ENCODE measurements at places on chromosomes 12 and 14. TPM values are rescaled to one million over a fixed set of nuclear protein-coding genes. Genes with fewer than 3 reads are reported as not detected.

CLECL1 gene
- 0.38 TPM for polyA plus RNA-seq

DNA sequence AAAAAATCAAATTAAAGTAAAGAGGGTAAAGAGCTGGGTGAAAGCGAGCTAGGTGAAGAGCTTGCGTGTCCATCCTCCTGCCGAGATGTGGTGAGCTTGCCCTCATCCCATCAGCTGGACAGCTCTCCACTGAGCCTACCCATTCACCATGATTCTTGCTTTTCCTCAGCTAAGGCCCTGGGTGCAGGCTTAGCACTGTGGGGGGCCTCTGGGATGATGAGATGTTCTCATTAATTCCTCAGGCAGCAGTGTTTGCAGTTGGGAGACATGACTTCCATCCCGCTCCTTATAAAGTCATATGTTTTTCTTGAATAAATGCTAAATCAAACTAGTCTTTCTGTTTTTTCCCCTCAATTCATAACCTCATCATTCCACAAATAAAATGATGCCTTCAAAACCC, 18.0 kb downstream of the PHLDA1 start:
- no peak for DNase-seq

DNA sequence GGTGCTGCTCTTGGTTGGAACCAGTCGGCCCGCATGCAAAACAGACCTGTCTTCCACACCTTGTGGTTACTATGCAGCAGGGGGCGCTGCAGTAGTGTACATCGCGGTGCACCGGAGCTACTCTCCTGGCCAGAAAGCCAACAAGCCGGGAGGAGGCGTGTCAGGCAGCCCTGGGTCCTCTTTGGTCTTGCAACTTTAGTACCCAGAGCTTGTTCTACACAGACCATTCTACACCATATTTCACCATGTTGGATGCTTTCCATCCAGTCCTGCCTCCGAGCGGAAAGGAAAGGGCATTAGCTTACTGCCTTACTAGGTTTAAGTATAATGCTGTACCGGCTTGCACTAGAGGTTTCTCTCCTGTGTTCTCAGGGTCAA, 927 bp upstream of the TMTC2 start:
- DNase-seq: peak; percentile 85

GZMH gene
- not detected for polyA plus RNA-seq

PFDN5 gene
- polyA plus RNA-seq: 689 TPM

TRAFD1 gene
- polyA plus RNA-seq: 36.7 TPM

DNA sequence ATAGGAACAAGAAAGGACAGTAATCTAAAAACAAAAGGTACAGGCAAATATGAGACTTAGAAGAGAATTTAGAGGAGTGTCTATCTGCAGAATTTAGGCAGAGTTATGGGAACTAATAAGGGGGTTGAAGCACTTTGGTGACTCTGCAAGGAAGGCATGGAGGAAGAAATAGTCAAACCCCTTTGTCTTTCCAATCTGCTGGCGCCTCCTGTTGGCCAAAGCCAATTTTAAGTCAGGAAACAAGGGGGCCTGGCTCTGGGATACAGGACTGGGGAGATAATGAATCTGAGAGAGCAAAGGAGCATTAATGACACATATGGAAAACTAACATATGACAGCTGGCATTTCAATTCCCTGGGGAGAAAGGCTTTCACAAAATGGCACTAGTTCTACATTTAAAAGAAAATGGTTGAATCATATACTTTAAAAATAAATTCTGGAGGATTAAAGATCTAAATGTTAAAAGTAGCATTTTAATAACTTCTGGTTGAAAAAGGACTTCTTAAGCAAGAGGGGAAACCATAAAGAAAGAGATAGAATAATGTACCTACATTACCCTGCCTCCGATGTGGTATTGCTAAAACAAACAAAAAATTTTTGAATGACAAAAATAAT, 48.5 kb upstream of the CSRP2 start:
- no peak for DNase-seq

GRCh38 chr14:36664322-36665193, 2.9 kb downstream of the PAX9 start:
- DNase-seq: no peak

- no peak for DNase-seq
Observed at GRCh38 chr12:69339999-69340398, 8.2 kb upstream of the LYZ start.

DNA sequence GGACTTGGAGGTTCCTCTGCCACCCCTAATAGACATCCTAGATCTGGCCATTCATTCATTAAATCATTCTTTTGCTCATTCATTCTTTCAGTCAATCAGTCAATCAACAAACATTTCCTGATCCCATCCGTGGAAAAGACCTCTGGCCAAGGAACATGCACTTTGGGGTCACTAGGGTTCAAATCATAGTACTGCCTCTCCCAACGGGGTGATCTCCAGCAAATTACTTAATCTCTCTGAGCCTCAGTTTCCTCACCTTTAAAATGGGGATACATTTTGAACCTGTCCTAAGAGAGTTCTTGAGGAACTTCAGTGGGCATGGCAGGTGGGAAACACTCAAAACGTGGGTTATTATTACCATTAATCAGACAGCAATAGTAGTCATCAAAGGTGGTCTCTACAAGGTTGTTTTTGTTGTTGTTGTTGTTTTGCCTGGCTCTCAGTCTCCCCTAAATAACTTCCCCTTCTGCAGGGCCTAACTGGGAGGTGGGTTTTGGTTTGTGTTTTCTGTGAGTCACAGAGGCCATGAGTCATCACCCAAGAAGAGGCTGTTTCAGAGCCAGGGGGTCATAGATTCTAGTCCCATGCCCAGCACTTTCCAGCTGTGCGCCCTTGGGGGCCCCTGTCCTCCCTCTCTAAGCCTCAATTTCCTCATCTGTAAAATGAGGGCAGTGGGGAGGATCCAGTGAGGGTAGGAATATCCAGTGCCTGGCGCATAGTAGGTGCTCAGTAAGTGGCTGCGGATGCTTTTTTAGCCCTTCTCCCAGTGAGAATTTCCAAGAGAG, 16.9 kb upstream of the FAM222A start:
- DNase-seq: no peak

DNA sequence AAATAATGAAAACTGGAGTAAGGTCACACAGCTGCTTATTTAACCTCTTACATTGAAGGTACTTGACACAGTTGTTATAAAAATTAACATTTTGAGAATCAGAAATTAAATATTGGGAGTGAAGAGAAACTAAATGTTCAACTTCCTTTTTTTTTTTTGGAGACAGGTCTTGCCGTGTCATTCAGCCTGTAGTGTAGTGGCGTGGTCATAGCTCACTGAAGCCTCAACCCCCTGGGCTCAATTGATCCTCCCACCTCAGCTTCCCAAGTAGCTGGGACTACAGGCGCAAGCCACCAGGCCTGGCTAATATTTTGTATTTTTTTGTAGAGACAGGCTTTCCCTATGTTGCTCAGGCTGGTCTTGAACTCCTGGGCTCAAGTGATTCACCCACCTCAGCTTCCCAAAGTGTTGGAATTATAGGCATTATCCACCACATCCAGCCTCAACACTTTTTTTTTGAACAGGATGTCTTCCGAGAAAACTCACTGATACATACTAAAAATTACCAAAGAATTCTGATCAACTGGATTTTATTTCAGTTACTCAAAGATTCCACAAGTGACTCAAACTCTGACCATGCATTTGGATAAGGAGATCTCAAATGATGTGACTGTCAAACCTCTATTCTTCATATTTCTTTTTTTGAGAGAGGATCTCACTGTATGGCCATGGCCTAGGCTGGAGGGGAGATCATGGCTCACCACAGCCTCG, 35.4 kb downstream of the SGPP1 start:
- no peak for DNase-seq

DNA sequence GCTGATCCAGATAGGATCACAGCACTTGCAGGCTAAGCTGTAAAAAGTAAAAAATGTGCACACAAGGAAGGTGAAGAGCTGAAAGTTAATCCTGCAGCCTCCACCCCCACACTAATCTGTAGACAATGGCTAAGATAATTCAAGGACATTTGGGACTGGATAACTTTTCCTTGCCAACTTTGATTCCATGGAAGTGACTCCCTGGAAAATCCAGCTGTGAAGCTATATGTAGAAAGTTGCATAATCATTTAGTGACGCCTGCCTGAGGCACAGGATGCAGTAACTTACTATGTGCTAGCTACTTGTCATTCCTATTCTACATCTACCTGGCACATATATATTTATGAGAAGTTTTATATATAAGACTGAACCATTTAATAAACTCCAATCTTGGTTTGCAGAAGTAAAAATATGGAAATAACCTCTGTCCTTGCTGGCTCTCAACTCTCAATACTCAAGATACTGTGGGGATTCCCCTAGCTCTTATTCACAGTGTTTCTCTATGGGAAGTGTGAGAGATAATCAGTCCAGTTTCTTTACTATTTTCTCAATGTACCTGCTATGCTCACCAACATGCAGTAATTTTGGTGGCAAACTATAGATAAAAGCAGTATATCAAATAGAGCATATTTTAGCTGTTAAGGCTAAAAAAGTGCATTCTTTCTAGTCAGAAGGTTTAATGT, 14.8 kb downstream of the LDHB start:
- no peak for DNase-seq
